Smooth muscle cell of the umbilical artery (primary cell): ENCODE measurements at places on chromosomes 2 and 18. TPM values are rescaled to one million over a fixed set of nuclear protein-coding genes. Genes with fewer than 3 reads are reported as not detected.

Gene IL1RL1
- 0.14 and 0.30 TPM in 2 replicates for total RNA-seq

Gene COL4A4
- total RNA-seq: under 0.01 and 0.28 TPM in 2 replicates

Gene C2orf80
- not detected in 2 replicates for total RNA-seq

Gene KCNG3
- total RNA-seq: 0.05 TPM in 1 of 2 replicates, not detected in the other

Gene TSPYL6
- total RNA-seq: not detected in 2 replicates

Gene MYL12B
- 372 and 376 TPM in 2 replicates for total RNA-seq

Gene GPR39
- total RNA-seq: 1.8 and 7.4 TPM in 2 replicates
